ENCODE measurements at places on chromosomes 2 and 18.
A peak's percentile ranks its signal among the peaks of the same experiment; 100 is the strongest.

- peak; percentile 29 for DNase-seq
Observed at GRCh38 chr2:239229545-239230279, 171.1 kb downstream of the HDAC4 start.

DNA sequence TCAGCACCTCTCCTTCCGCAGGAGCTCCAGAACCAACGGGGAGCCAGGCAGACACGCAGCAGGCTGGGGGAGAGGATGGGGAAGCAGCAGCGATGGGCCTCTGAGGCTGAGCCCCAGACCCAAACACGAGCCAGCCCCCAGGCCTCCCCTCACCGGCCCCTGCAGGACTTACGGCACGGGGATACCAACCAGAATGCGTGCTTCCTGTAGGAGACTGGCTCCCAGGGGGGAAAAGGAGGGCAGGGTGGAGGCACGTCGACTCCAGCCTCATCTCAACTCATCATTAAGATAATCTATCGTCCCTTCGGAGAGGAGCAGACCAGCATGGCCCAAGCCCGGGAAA, 495.1 kb upstream of the MYT1L start:
- DNase-seq, result no peak

DNA sequence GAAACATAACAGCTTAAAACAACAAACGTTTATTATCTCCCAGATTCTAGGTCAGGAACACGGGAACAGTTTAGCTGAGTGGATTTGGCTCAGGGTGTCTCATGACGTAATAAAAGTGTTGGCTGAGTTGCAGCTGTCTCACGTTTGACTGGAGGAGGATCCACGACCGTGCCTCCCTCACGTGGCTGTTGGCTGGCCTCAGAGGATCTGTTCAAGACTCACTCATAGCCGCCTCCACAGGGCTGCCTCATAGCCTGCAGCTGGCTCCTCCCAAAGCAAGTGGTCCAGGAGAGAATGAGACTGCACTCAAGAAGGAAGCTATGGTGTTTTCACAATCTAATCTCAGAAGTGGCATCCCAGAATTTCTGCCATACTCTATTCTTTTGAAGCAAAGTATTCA, 167.1 kb downstream of the RPRM start:
- no peak for DNase-seq

DNA sequence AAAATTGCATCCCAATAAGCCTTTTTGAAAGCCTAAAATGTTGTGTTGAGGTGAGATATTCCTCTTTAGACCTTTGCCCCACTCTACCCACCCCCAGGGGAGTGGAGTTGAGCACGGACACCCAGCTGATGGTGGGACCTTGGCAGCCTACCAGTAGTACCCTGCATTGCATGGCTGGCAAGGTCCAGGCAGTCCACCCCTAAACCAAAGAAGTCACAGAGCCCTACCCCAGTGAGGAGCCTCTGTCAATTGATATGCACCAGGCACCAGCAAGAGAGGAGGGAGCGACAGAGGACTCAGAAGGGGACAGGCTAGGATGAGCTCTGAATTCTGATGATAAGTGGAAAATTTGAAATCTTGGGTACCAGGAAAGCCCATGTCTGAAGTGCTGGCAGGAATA, 38.6 kb downstream of the MARCO start:
- no peak for DNase-seq

DNA sequence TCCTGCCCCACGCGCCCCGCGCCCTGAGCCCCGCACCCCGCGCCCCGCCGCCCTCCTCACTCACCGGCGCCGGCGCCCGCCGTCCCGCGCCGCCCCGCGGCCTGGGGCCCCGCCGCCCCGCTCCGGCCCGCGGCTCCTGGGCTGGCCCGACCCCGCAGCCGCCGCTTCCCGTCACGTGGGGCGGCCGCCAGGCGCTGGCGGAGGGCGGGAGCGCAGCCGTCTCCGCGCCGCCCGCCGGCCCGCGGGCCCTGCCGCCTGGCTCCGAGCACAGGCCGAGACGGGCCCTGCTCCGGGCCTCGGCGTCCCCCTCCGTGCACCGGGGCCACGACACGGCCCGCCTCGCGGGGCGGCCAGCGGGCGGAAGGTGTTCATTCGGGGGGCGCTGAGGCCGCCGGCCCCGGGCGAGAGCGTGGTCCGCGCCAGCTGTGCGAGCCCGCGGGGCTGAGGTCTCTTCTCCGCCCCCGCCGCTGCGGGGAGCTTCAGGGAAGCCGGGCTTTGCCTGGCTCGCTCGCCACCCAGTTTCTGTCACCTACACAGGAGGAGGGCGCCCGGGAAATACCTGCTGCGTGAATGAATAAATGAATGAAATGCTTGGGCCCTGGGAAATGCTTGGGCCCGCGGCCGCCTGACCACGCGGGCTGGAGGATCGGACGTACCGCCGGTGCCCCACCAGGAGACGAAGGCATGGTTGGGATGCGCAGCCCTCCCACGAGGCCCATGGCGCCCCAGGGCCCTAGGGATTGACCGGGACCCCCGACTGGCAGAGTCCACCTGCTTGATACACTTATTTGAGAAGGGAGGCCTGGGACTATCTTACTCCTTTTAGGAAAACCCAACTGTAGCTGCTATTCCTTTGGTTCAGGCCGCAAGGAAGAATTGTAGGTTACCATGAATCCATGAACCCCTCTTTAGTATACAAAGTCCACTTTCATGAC, at the start of gene TGFBRAP1:
TGFBRAP1 (minus strand) TSS at position 175 of the 935 bp plus-strand sequence. CDS start 21,434 bp downstream, outside the sequence.
- peak; percentile 69 for DNase-seq

DNA sequence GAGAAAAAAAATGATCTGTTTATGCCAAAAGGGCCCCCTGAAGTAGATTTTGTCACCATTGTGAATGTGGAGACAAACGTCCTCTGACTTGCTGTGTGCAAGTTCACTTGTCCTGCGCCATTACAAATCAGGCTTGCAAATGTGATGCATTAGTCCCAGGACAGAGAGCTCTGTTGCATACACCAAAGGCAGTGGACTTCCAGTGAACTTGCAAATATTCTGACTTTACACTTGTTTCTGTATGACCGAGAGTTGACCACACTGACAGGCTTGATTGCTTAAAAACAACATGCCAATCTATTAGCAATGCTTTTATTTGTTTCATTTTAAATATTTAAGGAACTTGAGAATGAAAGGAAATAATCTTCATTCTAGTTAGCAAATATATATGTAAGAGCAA, 293.2 kb downstream of the PLCL1 start:
- no peak for DNase-seq

- DNase-seq, result no peak
Observed at GRCh38 chr2:60541056-60541651, 12.3 kb downstream of the BCL11A start.

GRCh38 chr2:220424561-220424960, 797.1 kb downstream of the SLC4A3 start:
- DNase-seq, result no peak

GRCh38 chr2:65404988-65405697, 27.3 kb downstream of the SPRED2 start:
- DNase-seq, result no peak
